Activated naive CD4-positive, alpha-beta T cell treated with anti-CD3 and anti-CD28 coated beads, Interleukin-2, amount 10 ng/mL, durations not matched to agents 7 days and 5 days (primary cell): ENCODE measurements at places on chromosomes 2 and 18.

GRCh38 chr18:45521777-45522176 lies 93.5 kb upstream of the SLC14A2 start:
- no peak for DNase-seq

DNA sequence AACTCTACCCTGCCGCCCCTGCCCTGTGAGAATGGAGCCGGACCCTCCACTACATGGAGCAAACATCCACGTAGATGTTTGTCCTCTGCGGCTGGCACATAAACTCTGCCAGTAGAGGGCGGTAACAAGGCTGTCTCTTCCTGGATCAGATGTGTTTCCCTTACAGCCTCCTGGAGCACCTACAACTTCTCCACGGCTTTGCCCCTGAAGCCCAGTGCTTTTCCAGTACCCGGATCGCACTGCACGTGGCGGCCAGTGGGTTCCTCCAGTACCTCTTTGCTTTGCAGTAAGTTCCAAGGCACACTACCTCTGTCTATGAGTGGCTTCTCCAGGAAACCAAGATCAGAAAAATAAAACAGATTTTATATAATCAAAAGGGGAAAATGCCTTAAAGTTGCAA lies 651.3 kb downstream of the DCDC2C start:
- no peak for DNase-seq

DNA sequence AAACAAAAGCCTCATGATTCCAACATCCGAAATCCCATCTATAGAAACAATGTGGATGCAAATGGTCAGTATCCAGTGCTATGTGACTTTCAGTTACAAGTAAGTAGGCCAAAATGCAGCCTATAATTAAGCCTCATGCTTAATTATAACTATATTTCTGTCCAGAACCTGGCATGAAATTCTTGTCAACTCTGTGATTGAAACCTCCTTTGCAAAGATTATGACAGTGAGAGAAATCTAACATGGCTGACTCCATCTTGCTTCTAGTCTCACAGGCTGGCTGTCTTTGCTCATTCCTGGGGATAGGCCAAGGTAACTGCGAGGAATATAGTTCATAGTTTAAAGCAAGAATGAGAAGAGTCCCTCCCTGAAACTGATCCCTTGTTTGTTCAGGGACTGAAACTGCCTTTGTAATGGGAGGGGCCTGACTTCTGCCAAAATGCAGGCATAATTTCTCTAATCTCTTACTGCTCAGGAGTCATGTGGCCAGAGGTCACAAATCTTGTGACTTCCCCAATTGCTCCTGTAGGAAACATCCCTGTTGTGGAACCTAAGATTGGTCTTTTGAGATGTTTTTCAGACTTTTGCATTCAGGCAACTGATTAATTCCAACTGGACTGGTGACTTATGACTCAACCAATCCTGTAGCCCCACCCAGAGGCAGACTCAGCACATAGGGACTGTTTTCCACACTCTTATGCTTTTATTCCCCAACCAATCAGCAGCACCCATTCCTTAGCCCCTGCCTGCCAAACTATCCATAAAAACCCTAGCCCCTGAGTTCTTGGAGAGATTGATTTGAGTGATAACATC lies 84.5 kb upstream of the TLK1 start:
- DNase-seq, result no peak

- DNase-seq, result no peak
These were observed 98.3 kb upstream of the OTOS start for GRCh38 chr2:240238786-240239185.

DNA sequence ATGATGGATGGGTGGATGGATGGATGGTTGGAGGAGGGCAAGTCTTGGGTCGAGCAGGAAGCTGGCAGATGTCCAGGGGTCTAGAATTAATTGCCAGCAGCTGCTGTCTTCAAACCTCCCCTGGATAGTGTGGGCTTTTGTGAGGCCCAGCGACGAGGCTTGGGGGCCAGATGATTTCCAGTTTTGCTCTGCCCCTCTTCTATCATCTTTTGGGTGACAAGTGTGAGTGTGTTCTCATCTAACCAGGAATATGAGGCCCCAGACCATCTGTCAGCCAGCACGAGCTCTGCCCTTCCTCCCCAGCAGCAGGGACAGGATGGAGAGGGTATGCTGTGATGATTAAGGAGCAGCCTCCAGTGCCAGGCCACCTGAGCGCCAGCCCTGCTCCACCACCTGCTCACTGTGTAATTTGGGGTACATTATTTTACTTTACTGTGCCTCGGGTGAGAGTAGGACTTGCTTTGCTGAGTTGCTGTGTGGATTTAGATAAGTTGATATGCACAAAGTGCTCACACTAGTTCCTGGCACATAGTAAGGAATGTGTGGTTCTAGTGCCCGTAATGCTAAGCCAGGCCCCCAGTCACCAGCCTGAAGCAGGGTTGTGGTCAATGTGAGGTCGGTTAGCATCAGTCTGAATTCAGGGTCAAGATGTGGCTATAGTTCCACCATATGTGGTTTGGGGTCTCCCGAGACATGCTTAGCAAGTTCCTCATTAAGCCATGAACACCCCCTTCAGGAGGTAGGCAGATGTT lies 251.1 kb downstream of the CYP26B1 start:
- no peak for DNase-seq

DNA sequence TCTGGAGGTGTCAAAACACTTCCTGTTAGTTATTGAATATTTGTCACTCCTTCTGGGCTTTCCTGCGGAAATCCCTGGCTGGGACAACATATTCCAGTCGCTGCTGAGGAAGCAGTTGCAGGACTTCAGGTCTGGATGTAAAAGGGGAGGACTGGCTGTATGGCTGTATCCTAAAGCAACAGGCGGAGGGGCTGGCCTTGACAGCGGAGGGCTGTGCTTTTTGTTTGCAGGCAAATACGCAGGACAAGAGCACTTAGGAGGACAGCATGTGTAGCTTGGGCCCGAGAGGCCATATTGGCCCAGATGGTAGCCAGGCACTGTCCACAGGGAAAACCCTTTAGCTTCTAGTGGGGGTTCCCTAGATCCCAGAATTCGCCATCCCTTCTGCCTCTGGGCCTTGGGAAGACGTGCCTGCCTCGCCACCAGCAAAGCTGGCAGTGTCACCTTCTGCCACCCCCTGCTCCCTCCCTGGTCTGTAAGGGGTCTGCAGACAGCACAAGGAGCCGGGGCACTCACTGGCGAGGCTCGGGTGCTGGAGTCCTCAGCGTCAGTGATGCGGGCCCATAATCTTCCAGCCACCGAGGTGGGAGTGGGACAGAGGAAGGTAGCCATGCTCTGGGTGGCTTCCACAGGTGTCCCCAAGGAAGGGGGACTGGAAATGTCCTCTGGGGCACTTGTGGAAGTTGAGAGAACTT lies 6.7 kb downstream of the NPPC start:
- no peak for DNase-seq
